ENCODE measurements at places on chromosomes 4 and X. TPM values are rescaled to one million over a fixed set of nuclear protein-coding genes. Genes with fewer than 3 reads are reported as not detected.
A peak's percentile ranks its signal among the peaks of the same experiment; 100 is the strongest.

DNA sequence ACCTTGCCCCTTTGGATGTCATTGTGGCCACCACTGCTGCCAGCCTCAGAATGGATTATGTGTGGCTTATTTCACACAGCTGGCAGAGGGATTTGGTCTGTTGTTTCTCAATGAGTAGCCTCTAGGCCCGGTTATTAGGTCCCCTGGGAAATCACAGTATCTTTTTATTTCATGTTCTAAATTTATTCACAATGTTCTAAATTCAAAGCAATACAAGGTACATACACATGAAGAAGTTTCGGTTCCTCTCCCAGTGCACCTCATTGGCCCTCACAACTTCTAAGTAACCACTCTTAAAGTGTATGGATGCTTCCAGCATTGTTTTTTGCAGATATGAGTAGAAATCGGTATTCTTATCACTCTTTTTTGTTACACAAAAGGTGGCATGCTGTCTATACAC lies 262.7 kb downstream of the RCHY1 start:
- no peak for DNase-seq

- DNase-seq, result no peak
Observed at GRCh38 chr4:67702166-67702565, 1.2 kb upstream of the UBA6 start.

DNA sequence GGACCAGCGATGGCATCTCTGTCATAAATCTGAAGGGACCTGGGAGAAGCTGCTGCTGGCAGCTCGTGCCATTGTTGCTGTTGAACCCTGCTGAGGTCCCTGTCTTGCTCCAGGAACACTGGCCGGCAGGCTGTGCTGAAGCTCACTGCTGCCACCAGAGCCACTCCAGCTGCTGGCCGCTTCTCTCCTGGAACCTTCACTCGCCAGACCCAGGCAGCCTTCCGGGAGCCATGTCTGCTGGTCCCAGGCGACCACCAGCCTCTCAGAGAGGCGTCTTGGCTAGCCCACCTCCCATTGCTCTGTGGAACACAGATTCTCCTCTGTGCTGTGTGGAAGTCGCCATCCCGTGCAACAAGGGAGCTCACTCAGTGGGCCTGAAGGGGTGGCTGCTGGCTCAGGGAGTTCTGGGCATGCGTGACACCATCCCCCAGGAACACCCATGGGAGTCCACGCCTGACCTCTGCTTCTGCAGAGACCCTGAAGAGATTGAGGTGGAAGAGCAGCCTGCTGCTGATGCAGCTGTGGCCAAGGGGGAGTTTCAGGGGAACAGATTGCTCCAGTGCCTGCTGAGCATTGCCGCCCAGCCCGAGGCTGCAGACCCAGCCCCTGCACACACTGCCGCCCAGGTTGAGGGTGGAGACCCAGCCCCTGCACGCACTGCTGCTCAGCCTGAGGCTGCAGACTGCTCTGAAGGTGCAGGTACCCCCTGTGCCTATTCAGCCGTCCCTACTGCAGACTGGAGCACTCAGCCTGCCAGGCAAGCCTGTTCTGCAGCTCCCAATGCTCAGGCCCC lies 33.1 kb upstream of the CYP4V2 start:
- DNase-seq, result no peak

DNA sequence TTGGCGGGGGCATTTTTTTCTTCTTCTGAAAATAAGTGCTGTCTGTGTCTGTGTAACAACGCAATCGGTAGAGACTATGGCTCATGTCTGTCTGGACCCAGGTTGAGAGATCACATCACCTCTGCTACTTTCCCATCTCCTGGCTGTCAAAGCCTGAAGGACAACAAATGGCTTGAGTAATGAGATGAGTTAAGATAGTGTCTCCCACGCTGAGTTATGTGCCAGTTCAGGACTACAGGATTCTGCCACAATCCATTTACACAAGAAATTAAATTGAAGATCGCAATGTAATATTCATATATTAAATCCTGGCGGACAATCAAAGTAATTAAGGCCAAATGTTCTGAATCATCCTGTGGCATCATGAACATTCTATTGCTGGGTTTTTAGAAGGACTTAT lies 16.5 kb upstream of the ARHGAP36 start:
- no peak for DNase-seq

JCHAIN gene
- total RNA-seq, result not detected

DNA sequence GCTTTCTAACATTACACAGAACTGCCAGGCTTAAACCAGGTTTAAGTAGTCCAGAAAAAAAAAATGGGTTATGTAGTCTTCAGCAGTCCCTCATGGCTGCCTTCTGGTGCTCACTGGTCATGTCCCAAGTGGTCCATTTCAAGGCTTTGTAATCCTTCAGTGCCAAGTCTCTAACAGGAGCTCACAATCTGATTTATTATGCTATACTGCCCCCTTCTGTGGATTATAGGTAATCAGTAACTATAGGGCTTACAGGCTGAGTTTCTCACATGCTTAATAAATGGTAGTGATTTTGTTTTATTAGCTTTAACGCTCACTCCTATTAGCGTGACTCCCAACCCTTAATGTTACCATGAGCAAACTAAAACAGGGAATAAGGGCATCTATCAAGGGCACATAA lies 92.5 kb upstream of the EDA2R start:
- DNase-seq, result peak; percentile 3

CLGN gene
- total RNA-seq, result 0.25 TPM

DNA sequence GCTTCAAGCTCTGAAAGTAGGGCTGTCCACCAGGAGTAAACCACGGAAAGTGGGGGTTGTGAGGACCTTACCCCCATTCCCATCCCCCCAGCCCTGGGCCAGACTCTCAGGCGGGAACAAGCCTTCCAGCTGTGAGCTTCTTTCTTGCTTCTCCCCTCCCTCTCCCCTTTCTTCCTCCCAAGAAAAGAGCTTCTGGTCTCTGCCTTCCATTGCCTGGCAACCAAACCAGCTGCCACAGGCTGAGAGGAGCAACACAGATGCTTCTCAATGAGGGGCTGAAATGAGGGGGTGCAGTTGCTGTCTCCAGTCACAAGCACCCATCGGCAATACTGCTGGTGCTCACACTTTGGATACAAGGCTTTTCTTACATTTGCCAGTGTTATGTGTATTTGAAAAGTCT lies 72.5 kb downstream of the SLC16A2 start:
- no peak for DNase-seq

TMPRSS11B gene
- not detected for total RNA-seq

CLDN34 gene
- 0.26 TPM for total RNA-seq

GLOD5 gene
- total RNA-seq, result not detected

GRCh38 chrX:107766470-107767150 lies 9.0 kb downstream of the TSC22D3 start:
- DNase-seq, result no peak

- DNase-seq, result no peak
Observed at GRCh38 chr4:40924096-40924792, 174.5 kb downstream of the NSUN7 start.

GRCh38 chr4:103774326-103774825 lies 54.6 kb upstream of the TACR3 start:
- no peak for DNase-seq

DNA sequence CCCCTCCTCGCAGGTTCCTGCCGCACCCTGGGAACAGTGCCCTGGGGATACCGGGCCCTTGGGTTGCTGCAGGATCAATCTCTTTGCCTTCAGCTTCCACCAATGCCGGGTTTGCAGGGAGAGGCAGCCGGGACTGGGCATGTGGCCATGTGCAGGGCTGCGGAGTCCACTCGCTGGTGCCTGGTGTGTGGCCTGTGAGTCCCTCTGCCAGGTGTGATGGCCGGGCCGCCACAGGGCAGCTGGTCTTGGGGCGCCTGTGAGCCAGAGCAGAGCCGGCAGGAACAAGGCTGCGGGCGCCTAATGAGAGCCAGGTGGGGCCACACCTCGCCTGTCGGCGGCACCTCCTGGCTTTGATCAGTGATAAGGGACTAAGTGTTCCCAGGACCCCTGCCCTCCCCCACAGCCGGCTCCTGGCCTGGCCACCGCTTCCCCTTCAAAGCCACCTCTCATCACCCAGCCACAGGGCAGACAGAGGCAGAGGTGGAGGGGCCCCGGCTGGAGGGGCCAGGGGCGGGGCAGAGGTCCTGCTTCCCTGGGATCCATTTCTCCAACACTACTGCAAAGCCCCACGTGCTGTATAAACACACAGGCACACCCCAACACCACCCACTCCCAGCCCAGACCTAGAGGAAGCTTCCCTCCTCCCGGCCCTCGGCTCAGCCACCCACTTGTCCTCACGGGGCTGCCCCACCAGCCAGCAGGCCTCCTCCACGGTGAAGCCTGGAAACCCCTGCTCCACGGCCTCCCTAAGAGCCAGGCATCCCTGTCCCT lies 132.7 kb downstream of the CPZ start:
- no peak for DNase-seq

DNA sequence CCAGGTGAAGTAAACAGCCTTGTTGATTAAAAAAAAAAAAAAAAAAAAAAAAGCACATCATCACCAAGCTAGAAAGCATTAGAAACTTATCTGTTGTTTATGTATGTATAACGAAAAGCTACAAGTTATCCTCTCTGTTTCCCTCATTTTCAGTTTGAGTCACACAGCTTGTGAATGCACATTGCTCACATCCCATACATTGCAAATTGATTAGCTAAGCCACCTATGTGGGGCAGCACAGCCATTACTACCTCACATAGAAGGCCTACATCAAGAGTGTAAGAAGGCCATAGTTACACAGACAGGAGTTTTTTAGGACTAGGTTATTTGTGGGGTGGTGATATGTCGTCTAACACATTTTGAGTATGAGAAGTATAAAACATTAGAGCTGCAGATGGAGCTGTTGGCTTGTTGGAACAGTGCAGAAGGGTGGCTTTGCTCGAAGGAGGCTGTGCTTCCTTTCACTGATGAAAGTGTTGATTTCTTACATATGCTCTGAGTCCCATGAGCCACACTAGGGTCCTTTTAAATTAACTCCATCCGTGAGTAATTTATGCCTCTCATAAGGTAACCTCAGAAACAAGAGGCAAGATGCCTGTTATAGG lies 431.6 kb downstream of the GABRG1 start:
- DNase-seq, result no peak

TLR10 gene
- total RNA-seq, result not detected

REPS2 gene
- 3.8 TPM for total RNA-seq

- no peak for DNase-seq
Observed at GRCh38 chr4:23654791-23655190, 235.1 kb downstream of the PPARGC1A start.

- DNase-seq, result no peak
Observed at GRCh38 chrX:104310657-104311254, 56.0 kb upstream of the ESX1 start.

RPS3A gene
- 1,655 TPM for total RNA-seq

Measured in pulmonary artery endothelial cell (primary cell).